ENCODE measurements at places on chromosomes 3 and 15.

GRCh38 chr3:105746231-105746996 lies 122.4 kb downstream of the CBLB start:
- DNase-seq = no peak

DNA sequence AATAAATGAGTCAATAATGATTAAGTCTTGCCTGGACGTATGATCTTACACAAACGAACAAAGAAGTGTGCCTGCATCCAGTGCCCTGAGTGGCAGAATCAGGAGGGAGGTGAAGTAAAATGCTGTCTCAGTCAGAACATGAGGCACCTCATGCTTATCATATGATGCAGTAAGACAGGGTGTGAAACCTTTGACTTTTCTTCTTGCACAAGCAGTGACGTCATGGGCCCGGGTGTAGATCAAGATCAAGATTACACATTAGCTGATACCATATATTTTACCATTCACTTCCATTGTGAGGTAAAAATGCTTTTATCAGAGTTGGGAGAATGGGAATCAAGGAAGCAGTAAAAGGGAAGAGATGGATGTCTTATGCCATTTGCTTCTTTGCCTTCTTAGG lies 291.6 kb upstream of the PLSCR5 start:
- no peak for DNase-seq

- no peak for DNase-seq
Observed at GRCh38 chr3:122688996-122689395, 8.4 kb downstream of the PARP14 start.

DNA sequence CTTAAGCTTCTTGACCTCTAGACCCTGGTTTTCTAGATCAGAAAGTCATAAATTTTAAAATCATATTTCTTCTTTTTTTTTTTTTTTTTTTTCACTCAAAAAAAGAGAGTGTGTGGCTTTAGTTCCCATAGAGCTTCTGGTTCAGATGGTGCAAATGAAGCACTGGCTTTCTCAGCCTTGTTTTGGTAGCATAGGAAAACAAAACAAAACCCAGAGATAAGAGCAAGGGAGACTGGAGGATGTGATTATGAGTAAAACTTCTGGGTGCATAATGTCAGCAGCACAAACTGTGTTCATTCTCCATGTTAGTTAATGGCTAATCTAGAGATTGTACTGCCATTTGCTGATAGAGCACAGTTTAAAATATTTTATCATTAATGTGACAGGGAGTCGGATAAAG lies 55.4 kb downstream of the RARB start:
- no peak for DNase-seq

- no peak for DNase-seq
Observed at GRCh38 chr3:117628823-117629291, 919.3 kb downstream of the TUSC7 start.

DNA sequence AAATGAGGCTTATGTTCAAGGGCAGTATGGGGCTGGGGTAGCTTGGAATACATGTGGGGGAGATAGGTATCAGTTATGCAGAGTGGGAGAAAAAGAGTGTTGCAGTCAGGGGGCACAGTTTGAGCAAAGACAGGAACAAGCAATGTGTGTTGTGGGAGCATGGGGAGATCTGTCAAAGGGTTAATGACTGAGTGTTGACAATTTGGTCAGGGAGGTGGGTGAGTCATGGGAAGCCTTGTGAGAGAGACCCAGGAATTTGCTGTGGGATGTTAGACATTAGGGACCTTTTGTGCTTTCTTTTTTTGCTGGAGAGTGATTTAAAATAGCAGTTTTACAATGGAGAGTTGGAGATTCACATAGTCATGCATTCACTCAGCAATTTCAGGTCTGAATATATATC lies 221.6 kb upstream of the NR2E3 start:
- no peak for DNase-seq

GRCh38 chr3:32780735-32781210 lies 37.0 kb upstream of the TRIM71 start:
- peak; percentile 51 for DNase-seq

DNA sequence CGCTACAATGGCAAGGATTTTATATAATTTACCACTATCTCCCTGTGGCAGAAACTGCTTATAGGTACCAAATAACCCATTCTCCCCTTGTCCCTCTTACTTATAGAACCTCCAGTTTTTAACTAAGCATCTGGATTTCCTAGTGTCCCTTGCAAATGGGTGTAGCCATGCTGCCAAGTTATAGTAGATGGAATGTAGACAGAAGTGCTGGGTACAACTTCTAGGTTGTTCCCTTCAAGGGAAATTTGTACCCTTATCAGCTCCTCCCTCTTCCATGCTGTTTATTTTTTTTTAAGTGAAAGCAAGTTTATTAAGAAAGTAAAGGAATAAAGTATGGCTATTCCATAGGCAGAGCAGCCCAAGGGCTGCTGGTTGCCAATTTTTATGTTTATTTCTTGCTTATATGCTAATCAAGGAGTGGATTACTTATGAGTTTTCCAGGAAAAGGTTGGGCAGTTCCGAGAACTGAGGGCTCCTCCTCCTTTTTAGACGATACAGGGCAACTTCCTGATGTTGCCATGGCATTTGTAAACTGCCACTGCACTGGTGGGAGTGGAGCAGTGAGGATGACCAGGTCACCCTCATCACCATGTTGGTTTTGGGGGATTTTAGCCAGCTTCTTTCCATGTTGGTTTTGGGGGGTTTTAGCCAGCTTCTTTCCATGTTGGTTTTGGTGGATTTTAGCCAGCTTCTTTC lies 40.1 kb upstream of the TM4SF19 start:
- DNase-seq = no peak

DNA sequence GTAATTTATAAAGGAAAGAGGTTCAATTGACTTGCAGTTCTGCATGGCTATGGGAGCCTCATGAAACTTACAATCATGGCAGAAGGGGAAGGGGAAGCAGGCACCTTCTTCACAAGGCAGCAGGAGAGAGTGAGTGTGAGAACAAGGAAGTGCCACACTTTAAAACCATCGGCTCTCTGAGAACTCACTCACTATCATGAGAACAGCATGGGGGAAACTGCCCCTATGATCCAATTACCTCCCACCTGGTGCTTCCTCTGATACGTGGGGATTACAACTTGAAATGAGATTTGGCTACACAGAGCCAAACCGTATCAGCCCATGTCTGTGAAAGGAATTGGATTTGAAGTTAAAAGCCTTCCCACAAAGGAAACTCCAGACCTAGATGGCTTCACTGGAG lies 39.1 kb downstream of the TKT start:
- no peak for DNase-seq

DNA sequence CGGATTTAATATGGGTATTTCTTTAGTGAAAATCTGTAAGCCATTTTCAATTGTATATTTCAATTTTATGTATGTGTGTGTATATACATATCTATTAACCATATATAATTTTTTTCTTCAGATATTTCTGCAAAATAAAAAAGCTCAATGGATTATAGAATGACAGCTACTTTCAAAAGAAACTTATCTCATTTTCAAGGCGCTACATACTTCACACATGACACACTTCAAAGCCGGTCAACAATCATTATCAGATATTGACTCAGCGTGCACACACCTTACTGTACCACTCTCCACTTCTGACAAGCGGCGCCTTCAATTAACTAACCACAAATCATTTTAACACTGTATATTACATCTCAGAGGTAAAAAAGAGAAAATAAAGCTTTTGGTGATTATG lies 39.6 kb downstream of the ATP13A3 start:
- DNase-seq = no peak

DNA sequence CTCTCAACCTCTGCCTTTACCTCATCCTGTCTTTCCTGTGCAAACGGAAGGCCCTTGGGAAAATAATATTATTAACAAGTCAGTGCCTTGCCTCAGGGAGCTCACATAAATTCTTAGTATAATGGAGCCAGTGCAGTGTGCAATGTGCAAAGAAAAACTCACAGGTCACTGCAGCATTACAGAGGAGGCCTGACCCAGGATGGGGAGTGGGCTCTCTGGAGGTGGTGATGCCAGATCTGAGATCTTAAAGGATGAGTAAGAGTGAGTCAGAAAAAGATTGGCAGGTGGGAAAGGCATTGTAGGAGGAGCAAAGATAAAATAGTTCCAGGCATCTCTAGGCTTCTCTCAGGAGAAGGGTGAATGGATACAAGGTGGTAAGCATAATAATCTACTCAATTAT lies 185.6 kb upstream of the ADAMTS9 start:
- no peak for DNase-seq

GRCh38 chr3:69838217-69838616 lies 99.0 kb downstream of the MITF start:
- no peak for DNase-seq

- no peak for DNase-seq
Observed at GRCh38 chr15:81950841-81951414, 94.9 kb downstream of the MEX3B start.

DNA sequence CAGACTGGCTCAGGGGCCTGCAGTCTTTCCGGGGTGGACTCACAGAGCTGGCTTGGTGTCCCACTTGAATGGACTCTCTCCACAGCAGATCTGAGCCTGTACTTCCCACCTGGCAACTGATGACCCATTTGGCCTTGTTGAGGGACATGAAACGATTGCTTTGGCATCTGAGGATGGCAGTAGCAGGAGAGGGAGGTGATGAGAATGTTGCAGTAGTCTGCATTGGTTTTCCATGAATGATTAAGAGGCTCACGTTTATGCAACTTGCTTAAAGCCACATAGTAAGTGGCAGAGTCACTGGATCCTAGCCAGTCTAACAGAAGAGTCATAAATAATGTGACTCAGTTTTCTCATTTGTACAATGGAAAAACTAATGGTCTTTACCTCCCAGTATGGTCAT lies 21.9 kb downstream of the IL20RB start:
- DNase-seq = no peak

GRCh38 chr3:66372681-66373350 lies 128.0 kb downstream of the LRIG1 start:
- DNase-seq = peak; percentile 36

DNA sequence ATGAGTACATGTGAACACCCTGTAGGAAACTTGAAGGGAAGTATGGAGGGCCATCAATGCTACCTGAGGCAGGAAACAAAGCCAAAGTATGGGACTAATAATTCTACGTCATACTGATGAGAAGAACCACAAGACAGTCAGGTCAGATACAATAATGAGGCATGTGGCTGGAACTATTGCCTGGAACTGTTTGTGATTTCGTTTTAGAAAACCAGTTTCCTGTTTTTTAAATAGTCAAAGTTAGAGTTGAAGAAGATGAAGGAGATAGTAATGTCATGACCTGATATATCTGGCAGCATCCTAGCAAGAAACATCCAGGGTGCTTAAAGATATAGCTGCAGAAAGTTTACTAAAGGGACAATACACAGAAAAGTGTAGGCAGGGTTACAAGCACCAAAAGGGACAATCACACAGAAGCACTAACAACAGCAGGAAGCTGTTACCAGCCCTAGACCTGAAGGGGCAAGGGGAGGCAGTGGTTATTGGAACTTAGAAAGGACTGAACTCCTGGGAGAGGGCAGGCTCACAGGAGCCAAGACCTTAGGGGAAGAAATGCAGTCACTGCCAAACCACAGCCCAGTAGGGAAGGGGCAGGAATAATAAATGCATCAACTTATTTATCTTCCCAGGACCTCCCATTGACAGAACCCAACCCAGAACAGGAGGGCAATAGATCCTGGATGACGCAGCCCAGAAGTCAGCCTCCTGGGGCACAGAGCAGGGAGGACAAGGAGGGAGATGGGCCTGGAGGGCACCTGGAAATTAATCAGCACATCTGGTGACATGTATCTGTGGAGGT lies 302.1 kb upstream of the STT3B start:
- no peak for DNase-seq

DNA sequence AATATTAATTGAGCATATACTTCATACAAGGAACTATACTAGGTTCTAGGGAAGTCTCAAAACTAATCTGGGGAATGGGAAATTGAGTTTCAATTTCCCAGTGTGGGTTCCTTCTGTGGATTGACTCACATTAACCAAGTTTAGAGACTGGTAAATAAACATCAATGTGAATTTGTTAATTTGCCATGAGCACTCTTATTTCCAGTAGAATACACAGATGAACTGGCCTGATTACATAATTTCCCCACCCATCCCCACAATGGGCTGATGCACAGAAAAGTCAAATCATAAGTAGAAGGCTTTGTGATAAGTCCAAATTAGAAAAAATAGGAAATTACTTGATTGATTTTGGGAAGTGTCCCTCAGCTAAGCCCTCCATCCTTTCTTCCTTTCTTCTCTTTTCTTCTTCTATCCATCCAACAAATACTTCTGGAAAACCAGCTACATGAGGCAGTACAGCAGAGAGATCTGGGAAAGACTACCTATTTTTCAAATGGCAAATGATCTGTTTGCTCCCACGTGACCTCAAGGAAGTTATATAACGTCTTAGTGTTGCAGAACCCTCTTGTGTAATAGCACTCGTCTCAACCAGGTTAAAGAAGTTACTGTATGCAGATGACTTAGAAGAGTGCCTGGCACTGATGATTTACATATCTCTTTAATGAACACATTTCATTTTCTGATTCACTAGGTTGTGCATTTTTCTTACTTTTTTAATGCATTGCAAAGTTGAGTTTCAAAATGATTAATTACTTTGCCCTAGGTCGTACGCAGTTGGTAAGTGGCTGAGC lies 312.3 kb downstream of the SV2B start:
- DNase-seq = no peak

GRCh38 chr3:44235604-44236484 lies 5.8 kb upstream of the TOPAZ1 start:
- DNase-seq = peak; percentile 70

- no peak for DNase-seq
Observed at GRCh38 chr15:52808996-52809395, 18.9 kb upstream of the ONECUT1 start.

DNA sequence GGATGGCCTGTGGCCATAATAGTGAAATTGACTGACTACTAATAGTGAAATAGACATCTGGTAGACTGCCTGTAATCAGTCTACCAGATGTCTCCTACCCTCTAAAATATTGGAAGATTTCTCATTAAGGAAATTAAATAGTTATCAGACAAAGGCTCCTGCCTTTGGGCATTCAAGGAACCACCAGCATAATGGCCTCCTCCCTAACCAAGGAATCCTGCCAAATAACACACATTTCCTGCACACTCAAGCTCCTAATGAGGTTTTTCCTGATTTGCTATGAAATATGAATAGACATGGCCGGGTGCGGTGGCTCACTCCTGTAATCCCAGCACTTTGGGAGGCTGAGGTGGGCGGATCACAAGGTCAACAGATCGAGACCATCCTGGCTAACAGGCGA lies 14.6 kb downstream of the NUSAP1 start:
- no peak for DNase-seq

- DNase-seq = no peak
Observed at GRCh38 chr3:77370413-77370812, 330.5 kb downstream of the ROBO2 start.

DNA sequence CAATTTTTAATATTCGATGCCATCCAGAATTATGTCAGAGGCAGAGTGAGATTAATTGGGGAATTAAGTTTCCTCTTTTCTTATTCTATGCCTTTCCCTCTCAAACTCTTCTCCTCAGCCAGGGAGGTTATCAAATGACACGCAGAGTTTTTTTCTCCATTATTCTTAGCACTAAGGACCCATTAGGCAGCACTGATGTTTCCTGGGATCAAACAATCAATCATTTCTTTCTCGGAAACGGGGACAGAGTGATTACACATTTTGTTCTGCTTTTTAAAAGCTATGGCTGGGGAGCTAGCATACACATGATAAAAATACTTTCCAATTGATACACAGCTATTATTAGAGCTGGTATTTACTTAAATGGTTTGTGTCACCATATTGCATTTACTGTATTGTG lies 35.3 kb upstream of the PSMD6 start:
- DNase-seq = no peak
